ENCODE measurements at places on chromosomes 1 and 21.

GRCh38 chr1:205575294-205575885 lies 56.4 kb downstream of the ELK4 start:
- DNase-seq = no peak

GRCh38 chr1:200642481-200642880 lies 21.9 kb upstream of the KIF14 start:
- no peak for DNase-seq

- no peak for DNase-seq
These were observed 50.3 kb downstream of the USP24 start for GRCh38 chr1:55164906-55165305.

DNA sequence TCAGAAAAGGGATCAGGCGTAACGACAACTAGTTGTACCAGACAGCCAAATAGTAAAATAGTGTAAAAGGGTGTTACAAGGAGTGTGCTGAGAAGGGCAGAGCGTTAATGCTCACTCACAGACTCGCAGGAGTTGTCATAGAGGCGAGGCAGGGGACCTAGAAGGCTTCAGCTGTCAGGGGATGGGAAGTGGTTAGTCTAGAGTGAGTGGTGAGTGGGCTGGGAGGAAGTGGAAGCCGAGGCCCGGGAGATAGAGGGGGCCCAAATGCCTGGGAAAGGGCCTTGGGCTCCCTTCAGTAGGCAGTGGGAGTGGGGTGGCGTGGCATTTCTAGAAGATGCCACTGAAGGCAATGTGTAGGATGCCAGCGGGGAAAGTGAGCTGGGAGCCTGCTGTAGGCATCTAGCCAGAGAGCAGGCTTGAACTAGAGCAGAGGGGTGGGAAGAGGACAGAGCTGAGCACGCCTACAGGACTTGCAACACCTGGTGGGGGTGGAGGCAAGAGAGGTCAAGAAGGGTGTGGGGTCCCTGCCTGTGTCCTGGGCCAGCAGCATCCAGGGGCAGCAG lies 10.3 kb downstream of the SLC6A17 start:
- DNase-seq = no peak

- no peak for DNase-seq
These were observed 113.4 kb downstream of the ERG start for GRCh38 chr21:38384675-38385426.

Data from activated CD4-positive, alpha-beta T cell treated with anti-CD3 and anti-CD28 coated beads for 4 hours (primary cell).